HT-29 (cell line): ENCODE measurements at places on chromosomes 2 and 18. TPM values are rescaled to one million over a fixed set of nuclear protein-coding genes. Genes with fewer than 3 reads are reported as not detected.

GPR75 gene
- total RNA-seq: 1.0 and 1.4 TPM in 2 replicates

DNAH6 gene
- 0.03 and 0.05 TPM in 2 replicates for total RNA-seq

ZNF532 gene
- 7.4 and 8.1 TPM in 2 replicates for total RNA-seq

GAD1 gene
- 22.6 and 29.8 TPM in 2 replicates for total RNA-seq

LCT gene
- total RNA-seq: not detected in 2 replicates

GALNT13 gene
- total RNA-seq: not detected in 2 replicates

C1QL2 gene
- not detected in 2 replicates for total RNA-seq

SKOR2 gene
- total RNA-seq: not detected in 2 replicates

UBR3 gene
- 9.6 and 11.4 TPM in 2 replicates for total RNA-seq

GCA gene
- total RNA-seq: 32.9 and 33.8 TPM in 2 replicates

GNLY gene
- total RNA-seq: not detected in 2 replicates

DNA sequence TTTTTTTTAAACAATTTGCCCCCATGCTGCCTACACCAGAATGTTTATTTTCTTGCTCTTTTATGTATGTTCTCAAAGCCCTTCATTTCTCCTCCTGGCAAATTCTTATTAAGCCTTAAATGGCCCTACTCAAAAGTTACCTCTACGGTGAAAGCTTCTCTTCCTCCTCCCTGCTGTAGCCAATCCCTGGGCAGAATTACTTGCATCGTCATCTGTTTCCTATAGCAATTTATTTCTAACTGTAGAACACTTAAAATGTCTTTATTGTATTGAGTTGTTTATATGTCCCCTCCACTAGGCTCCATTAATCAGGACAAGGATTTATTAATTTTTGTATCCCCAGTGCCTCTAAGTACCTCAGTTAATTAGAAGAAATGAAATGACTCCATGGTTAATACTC is 2.5 kb upstream of the RAD51AP2 start:
- DNase-seq: no peak

DNA sequence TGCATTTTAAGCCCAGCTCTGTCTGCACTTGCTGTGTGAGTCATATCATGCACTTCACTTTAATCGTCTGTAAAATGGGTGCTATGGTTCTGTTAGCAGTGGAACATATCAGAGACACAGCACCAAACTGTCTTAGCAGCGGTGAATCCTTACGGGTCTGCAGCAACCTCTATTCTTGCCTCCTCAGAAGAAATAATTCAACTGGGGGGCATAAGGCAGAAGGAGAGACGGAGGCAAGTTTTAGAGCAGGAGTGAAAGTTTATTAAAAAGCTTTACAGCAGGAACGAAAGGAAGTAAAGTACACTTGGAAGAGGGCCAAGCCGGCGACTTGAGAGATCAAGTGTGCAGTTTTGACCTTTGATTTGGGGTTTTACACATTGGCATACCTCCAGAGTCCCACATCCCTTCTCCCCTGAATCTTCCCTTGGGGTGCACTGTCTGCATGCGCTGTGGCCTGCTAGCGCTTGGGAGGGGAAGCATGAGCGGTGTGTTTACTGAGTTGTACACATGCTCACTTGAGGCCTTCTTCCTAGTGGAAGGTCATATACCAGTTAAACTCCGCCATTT is 109.8 kb downstream of the DDX1 start:
- DNase-seq: no peak

DNA sequence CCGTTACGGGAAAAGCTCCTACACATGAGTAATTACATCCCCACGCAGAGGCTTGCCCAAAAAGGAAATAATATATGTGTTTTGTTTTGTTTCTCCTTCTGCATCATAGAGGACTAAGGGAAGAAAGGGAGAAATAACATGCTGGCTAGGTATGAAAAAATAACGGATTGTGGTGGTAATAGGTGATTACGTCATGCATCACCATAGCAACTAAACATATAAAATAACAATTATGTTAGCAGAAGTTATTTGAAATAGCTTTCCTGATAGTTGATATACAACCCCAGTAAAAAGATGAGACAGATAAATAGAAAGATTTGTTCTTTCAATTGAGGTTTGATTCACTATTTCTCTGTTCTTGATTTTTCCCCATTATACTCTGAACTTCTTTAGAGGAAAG is 518.0 kb downstream of the ZNF516 start:
- DNase-seq: no peak

DNA sequence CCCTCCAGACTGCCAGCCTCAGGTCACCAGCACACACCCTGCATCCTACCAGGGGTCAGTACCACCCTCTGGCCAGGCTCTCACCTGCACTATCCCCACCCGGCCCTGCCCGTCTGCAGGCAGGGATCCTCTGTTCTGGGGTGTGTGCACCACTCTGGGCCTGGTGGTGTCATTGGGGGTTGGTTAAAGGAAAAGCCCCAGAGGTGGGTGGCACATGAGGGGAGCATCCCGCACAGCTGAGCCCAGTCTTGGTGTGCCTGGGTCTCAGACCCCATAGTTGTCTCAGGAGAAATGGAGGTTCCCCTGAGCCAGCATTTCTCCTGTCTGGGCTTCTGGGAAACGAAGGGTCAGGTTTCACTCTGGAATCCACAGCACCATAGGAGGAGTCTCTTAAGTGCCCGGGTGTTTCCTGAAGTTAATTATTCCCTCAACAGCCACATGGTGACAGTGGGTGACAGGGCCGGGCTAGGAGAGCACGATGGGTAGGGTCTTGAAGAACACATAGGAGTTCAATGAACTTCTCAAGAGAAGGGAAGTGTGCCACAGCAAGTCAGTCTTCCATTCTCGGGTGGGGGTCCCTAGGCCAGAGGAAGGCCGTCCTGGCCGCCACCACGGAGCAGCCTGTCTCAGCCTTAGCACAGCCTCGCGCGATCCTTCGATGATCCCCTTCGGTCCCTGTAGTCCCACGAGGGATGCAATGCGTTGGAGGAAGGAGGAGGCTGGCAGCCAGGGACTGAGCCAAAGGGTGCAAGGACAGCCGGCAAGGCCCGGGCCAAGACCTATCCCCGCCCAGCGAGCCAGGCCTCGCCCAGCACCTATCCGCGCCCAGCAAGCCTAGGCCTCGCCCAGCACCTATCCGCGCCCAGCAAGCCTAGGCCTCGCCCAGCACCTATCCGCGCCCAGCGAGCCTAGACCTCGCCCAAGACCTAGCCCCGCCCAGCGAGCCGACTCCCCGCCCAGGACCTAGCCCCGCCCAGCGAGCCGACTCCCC is 1.1 kb upstream of the FARP2 start:
- DNase-seq: peak; percentile 89

DNA sequence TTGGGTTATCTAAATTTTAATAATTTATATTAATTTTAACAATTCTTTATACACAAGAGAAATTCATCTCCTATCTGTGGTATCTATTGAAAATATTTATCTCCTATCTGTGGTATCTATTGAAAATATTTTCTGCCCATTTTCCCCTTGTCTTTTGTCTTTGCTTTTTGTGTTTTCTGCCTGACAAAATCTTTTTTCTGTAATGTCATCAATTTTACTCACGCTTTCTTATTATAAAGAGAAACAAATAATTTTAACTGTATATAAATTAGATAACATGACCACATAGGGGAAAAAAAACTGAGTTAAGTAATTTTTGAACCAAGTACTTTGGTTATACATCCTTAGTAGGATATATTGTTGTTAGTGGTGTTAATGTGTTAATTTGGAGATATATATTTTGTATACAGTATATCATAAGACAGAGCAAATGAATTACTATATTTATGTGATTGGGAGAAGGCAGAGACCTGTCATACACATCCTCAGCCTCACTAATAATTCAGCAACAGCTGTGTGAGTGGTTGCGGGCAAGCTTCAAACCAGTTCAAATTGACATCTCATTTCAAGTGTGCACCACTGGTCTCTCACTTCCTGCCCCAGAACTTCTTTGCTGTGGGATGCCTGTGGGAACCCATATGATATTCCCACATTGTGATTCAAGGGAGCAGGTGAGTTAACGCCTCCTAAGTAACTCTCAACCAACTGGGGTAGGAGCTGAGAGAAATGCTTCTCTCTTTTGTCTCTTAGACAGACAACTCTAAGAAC is 292.4 kb downstream of the SP3 start:
- no peak for DNase-seq

DNA sequence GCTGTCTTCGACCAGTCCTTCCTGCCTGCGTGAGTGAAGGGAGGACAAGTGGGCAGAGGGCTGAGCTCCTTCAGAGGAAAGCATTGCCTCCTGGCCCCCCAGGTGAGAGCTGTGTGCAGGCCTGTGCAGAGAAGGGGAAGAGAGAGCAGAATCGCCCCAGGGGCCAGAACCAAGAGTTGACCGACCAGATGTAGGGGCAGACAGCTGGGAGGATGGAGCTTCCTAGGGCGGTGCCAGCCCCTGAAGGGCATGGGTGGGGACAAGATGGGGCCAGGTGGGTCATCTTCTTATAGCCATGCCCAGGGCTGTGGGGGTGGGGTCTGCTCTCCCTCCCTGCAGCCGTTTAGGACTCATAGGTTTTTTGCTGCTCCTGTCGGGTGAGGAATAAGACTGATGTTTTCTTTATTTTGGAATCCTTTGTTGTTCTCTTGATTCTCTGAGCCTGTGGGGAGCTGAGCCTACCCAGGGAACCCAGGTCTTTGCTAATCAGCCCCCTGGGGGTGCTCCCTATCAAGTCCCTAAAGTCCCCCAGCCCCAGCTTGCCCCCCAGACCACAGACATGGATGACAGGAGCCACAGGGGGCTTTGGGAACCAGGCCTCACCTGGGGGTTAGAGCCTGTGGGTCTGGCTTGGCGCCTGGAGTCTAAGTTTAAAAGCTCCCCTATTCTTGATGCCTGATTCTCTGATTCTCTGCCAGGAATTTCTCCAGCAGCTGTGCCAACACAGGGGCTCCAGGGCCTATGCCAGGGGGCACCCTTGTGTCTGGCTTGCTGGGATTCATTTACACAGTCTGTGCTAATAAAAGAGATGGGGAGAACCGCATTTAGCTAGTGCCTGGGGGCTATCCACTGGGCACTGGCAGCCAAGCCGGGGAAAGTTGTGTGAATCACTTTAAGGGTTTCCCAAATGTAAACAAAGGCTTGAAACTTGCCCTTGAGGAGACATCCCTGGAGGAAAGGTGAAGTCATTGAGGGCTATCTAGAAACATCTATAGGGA is 9.3 kb upstream of the EFHD1 start:
- no peak for DNase-seq

- DNase-seq: no peak
These were observed 456.7 kb downstream of the NRXN1 start for GRCh38 chr2:50575232-50575631.

GRCh38 chr2:5698134-5698533 is 6.0 kb downstream of the SOX11 start:
- no peak for DNase-seq

DNA sequence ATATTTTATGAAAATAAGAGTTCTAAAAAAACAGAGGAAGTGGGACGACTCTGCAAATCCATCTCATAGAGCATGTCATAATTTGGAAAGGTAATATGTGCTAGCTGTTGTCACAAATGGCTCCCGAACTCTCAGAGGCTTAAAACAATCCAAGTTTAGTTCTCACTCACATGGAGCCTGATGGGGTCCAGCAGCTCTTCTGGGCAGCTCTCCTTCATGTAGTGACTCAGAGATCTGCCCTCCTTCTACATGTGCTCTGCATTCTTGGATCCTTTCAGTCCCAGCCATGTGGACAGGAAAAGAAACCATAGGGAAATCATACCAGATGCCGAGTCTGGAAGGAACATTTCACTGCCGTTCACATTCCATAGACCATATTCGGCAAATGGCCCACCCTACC is 180.1 kb upstream of the APCDD1 start:
- no peak for DNase-seq
